ENCODE measurements at places on chromosomes 6 and 20. TPM values are rescaled to one million over a fixed set of nuclear protein-coding genes. Genes with fewer than 3 reads are reported as not detected.

Gene BPIFB4
- polyA plus RNA-seq, result not detected

Gene KCNB1
- 0.09 TPM for polyA plus RNA-seq

Gene TRIM15
- polyA plus RNA-seq, result not detected

GRCh38 chr6:55557146-55557545 is 21.8 kb downstream of the HMGCLL1 start:
- no peak for DNase-seq

- DNase-seq, result no peak
Observed at GRCh38 chr6:132456700-132457143, 55.4 kb upstream of the MOXD1 start.

GRCh38 chr6:73309785-73310502 is 44.1 kb downstream of the DPPA5 start:
- peak; percentile 45 for DNase-seq

DNA sequence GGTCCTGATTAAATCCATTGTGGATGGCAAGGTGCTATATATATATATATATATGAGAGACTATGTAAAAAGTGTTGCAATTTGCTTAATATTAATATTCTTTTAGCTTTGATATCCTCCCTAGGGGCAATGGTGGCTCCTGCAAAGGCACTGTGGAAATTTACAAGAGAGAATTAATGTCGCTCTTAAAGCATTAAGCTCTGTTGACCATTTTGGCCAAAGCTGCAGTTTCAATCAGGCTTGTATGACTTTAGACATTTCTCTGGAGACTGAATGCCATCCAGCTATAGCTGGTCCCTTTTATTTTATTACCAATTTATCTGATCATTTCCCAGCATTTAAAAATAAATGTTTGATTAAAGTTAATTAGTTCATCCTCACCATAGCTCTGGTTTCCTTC is 155.3 kb downstream of the JARID2 start:
- no peak for DNase-seq

DNA sequence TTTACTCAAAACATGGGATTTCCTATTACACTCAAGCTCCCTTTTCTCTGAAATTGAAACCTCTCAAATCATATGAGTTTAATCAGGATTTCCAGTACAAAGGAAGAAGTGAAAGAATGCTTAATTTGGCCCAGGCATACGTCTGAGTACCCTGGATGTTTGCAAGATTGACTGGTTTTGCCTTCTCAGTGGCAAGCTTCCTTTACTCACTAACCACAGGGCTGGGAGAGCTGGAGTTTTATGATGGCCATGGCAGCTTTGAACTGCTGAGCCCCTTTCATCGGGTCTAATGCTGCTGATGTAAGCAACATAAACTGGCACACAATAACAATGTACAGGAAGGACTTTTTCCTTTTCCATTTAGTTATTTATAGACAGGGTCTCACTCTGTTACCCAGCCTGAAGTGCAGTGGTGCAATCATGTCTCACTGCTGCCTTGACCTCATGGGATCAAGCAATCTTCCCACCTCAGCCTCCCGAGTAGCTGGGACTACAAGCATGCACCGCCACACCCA is 194.8 kb downstream of the SLC35F1 start:
- no peak for DNase-seq

DNA sequence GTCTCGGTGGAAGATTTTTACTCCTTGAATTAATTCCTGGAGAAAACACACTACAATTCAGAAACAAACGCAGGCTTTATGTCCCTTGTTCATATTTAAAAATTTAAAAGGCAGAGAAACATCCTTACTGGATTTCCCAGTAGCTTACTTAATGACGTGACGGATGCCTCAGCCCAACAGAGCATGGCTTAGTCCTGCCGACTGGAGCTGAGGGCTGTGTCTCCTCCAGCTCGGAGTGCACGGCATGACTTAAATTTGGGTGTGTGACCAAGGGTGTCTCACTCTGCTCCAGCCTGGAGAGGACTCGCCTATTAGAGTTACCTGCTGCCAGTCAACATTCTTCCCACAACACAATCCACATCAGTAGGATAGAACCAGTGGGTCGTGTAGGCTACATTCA is 107.1 kb downstream of the PSMB1 start:
- DNase-seq, result no peak

GRCh38 chr6:125932451-125932795 is 24.1 kb upstream of the HINT3 start:
- DNase-seq, result no peak
